Activated CD8-positive, alpha-beta T cell treated with anti-CD3 and anti-CD28 coated beads, Interleukin-2, amount 10 ng/mL, durations not matched to agents 7 days and 5 days (primary cell): ENCODE measurements at places on chromosomes 6 and 20. TPM values are rescaled to one million over a fixed set of nuclear protein-coding genes. Genes with fewer than 3 reads are reported as not detected.
A peak's percentile ranks its signal among the peaks of the same experiment; 100 is the strongest.

DNA sequence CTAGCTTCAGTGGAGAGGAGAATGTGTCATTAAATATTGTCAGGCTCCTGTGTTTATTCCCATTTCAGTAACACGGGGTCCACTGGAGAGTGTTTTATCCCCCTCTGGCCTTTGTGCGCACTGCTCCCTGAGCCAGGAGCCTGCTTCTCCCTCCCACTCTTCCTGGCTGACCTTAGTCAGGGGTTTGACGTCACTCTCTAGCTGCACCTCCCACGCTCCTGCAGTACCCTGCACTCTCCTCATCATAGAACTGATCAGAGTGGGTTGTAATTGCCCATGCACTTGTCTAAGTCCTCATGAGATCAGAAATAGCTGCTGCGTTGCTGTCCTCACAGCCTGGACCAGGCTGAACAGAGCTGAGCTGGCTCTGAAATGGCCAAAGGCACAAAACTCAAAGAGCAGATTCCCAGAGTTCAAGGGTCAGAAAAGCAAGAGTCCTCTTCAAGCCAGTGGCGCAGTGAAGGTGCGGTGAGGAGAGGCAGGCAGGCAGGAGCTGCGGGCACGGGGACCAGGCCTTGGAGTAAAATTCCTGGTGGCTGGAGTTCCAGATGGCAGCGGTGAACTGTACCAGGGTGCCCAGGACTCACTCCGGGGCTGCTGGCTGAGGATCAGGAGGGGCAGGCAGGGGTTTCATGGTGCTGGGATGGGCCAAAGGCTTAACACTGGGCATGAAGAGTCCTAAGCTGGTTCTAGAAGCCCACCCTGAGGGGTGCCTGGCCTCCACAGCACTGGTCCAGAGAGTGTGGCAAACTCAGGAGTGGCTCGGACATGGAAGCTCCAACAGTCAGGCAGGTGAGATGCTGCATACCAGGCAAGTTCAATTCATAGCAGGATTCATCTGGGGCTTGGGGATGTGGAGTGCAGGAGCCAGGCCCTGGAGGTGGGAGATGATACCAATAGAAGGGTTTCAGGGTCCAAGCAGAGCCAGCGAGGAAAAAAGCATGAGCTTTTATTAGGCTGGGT lies 170.9 kb downstream of the SCP2D1 start:
- DNase-seq = no peak

GRCh38 chr6:140548366-140548765 lies 1173.9 kb upstream of the CITED2 start:
- no peak for DNase-seq

Gene SS18L1
- total RNA-seq = 17.9 TPM

Gene C6orf118
- total RNA-seq = not detected

DNA sequence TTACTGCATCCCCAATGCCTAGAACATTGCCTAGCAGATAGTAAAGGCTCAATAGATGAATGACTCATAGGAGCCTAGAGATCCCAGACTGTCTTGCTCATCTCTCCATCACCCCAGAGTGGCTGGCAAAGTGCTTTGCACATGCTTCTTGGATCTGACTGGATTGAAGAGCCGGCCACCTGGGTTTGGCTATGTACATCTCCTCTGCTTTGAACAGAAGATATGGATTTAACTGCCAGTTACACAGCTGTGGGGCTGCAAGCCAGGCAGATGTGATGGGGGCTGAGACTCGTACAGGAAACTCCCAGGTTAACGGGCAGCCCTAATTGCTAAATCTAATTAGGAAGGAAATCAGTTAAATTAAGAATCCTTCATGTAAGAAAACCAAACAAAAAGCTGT lies 28.6 kb downstream of the MYLIP start:
- DNase-seq = no peak

DNA sequence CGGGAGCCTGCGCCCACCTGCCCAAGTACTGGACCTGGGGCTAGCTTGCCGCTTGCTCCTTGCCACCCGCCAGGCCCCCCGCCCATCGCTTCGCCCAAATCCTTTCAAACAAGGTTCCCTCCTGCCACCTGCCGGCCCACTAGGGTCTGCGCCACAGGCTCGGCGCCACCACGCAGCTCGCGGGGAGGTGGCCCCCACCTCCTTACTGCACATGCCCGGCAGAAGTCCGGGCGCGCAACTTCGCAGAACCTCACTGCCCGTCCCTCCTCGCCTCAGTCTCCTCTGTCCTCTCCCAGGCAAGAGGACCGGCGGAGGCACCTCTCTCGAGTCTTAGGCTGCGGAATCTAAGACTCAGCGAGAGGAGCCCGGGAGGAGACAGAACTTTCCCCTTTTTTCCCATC lies 11.2 kb downstream of the GNAS-AS1 start:
- DNase-seq = peak; percentile 61

Gene ACSS1
- total RNA-seq = 40.9 TPM

Gene IL17A
- total RNA-seq = not detected

GRCh38 chr6:86215323-86215722 lies 572.6 kb upstream of the SYNCRIP start:
- DNase-seq = no peak

Gene KCNQ2
- not detected for total RNA-seq

- DNase-seq = no peak
Measured at GRCh38 chr6:15504581-15505350, 158.1 kb downstream of the DTNBP1 start.
